ENCODE measurements at places on chromosomes 12 and 14. TPM values are rescaled to one million over a fixed set of nuclear protein-coding genes. Genes with fewer than 3 reads are reported as not detected.
A peak's percentile ranks its signal among the peaks of the same experiment; 100 is the strongest.

The INHBC gene
- total RNA-seq = not detected

DNA sequence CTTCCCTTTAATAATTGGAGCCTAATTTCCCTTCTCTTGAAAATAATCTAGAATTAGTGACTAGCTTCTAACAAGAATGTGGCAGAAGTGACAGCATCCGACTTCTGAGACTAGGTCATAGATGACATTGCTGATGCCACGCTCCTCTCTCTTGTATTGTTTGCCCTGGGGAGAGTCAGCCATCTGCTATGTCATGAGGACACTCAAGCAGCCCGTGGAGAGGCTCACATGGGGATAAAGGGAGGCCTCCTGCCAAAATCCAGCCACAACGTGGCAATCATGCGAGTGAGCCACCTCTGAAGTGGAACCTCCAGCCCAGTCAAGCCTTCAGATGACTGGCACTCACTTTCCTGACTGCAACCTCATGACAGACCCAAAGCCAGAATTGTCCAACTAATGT lies 54.2 kb upstream of the LRRK2 start:
- no peaks in the 10 kb centered on the region for H3K36me3 ChIP-seq
- no peak for DNase-seq
- H3K27ac ChIP-seq = no peak overlapping the region
- H3K27me3 ChIP-seq = no peaks in the 10 kb centered on the region

DNA sequence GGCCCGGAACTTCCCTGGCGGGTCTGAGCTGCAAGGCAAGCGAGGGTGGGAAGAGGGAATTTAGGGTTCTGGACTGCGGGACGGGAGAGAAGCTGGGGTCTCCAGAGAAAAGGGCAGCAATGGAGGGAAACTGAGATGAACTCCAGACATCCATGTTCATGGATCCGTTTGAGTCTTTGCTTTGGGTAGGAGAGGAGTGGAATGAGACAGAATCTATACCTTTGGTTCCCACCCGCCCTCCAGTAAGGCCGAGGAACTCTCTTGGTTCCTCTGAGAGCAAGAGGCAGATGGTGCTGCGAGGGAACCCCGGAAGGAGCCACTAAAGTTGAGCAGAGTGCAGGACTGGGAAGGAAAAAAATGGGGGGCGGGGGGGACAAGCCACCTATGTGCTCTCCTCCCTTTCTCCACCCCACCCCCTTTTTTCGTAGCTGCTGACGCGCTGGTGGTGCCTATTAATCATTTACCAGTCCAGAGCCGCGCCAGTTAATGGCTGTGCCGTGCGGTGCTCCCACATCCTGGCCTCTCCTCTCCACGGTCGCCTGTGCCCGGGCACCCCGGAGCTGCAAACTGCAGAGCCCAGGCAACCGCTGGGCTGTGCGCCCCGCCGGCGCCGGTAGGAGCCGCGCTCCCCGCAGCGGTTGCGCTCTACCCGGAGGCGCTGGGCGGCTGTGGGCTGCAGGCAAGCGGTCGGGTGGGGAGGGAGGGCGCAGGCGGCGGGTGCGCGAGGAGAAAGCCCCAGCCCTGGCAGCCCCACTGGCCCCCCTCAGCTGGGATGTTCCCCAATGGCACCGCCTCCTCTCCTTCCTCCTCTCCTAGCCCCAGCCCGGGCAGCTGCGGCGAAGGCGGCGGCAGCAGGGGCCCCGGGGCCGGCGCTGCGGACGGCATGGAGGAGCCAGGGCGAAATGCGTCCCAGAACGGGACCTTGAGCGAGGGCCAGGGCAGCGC lies 1.2 kb downstream of the SSTR1 start:
- H3K4me3 ChIP-seq = peak overlapping the region; percentile 55
- peaks cover 4% of the 10 kb centered on the region for H3K4me1 ChIP-seq
- peaks cover 58% of the 10 kb centered on the region for H3K27me3 ChIP-seq

The TAS2R20 gene
- 0.53 TPM for total RNA-seq

DNA sequence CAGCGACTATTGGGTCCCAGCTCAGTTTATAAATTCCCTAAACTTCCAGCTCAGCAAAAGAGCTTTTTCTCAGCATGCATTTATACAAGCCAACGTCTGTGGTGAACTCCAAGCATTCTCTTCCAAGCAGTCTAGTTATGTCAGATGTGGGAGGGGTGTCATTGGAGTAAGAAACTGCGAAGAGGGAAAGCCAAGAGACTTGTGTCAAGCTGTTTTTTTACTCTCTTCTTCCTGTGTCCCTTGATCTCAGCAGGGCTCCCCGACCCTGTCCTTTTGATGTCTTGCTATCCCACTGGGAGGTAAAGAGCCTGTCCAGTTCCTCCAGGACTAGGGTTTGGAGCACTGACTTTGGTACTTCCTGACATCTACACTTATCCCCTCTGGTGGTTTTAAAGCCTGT lies 69.0 kb downstream of the PPM1H start:
- H3K4me1 ChIP-seq = peaks cover 42% of the 10 kb centered on the region
- H3K27ac ChIP-seq = no peak overlapping the region
- no peaks in the 10 kb centered on the region for H3K36me3 ChIP-seq
- H3K4me3 ChIP-seq = no peak overlapping the region
- no peaks in the 10 kb centered on the region for H3K27me3 ChIP-seq
- DNase-seq = no peak

DNA sequence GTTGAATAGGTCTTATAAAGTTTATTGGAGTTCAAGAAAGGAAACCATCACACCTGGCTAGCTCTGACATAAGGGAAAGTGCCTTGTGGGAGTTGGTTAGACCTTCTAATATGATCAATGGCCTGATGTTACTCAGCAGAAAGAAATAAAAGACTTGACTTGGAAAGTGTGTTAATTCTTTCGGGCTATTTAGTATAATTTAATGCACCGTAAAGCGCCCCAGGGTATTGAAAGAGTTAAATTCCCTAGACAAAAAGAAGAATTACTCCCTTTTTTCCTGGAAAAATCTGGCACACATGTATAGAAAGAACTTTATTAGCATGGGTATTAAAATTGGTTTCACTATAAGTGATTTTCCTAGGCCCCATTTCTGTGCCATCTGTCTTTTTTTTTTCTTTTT lies 1125.7 kb upstream of the FLRT2 start:
- H3K36me3 ChIP-seq = no peaks in the 10 kb centered on the region
- H3K4me3 ChIP-seq = no peak overlapping the region
- H3K27ac ChIP-seq = no peak overlapping the region
- H3K4me1 ChIP-seq = no peaks in the 10 kb centered on the region
- no peak for DNase-seq

DNA sequence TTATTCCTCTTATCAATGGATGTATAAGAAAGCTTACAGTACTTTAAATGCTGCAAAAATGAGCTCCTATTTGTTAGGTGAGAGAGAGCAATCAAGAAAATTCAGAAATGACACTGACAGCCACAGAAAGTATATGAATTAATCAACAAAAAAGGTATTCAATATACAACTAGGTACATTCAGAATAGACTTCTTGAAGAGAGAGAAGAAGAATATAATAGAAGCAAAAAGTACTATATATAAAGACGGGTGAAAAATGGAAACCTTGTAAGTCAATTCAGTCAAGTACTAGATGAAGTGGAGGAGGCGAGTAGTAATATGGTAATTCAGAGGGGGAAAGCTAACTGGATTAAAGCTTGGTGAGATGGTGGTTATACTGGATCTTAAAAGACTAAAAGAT lies 74.3 kb downstream of the HEATR5A start:
- H3K36me3 ChIP-seq = no peaks in the 10 kb centered on the region
- no peak overlapping the region for H3K4me3 ChIP-seq
- no peak for DNase-seq
- no peak overlapping the region for H3K27ac ChIP-seq

GRCh38 chr12:12790956-12791355 lies 5.5 kb downstream of the APOLD1 start:
- H3K27me3 ChIP-seq = no peaks in the 10 kb centered on the region
- DNase-seq = no peak
- no peak overlapping the region for H3K27ac ChIP-seq
- no peaks in the 10 kb centered on the region for H3K36me3 ChIP-seq
- H3K4me1 ChIP-seq = peaks cover 10% of the 10 kb centered on the region

DNA sequence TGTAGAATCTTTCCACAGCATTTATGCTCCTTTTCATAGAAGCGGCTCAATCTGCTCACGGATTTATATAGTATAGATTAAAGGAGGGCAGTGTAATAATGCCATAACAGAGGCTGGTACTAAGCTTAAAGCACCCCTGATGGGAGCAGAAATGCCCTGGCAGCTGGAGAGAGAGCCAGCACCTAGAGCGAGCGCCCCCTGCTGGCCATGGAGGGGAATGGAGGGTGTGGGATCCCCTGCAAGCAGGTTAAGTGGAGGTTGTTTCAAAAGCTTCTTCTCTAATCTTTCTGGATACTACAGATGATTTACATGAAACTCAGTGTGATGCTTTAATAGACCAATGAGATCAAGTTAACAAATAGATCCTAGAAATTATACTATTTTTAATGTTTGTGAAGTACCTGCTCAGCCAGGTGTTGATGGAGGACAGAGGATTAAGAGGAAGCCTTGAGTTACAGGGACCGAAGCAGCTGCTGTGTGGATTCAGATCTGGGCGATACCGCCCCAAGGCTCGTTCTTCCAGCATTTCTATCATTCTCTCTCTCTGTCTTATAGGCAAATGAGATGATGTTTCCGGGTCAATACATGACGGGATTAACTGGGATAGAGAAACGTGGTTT lies 1519.3 kb upstream of the TMEM132C start:
- no peaks in the 10 kb centered on the region for H3K4me1 ChIP-seq
- H3K4me3 ChIP-seq = no peak overlapping the region
- peak; percentile 34 for DNase-seq

The CLEC7A gene
- 1.9 TPM for total RNA-seq

DNA sequence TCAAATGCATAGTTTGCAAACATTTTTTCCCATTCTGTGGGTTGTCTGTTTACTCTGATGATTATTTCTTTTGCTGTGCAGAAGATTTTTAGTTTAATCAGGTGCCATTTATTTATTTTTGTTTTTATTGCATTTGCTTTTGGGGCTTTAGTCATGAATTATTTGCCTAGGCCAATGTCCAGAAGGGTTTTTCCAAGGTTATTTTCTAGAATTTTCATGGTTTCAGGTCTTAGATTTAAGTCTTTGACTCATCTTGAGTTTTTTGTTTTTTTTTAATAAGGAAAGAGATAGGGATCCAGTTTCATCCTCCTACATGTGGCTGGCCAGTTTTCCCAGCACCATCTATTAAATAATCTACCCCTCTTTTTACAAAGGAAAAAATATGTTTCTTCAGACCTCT lies 57.2 kb upstream of the TMEM260 start:
- H3K27me3 ChIP-seq = peaks cover 41% of the 10 kb centered on the region
- no peak for DNase-seq
- no peaks in the 10 kb centered on the region for H3K4me1 ChIP-seq
- no peak overlapping the region for H3K27ac ChIP-seq
- H3K36me3 ChIP-seq = no peaks in the 10 kb centered on the region
- H3K4me3 ChIP-seq = no peak overlapping the region

The WASHC4 gene
- total RNA-seq = 35.6 TPM

The AQP2 gene
- total RNA-seq = not detected

DNA sequence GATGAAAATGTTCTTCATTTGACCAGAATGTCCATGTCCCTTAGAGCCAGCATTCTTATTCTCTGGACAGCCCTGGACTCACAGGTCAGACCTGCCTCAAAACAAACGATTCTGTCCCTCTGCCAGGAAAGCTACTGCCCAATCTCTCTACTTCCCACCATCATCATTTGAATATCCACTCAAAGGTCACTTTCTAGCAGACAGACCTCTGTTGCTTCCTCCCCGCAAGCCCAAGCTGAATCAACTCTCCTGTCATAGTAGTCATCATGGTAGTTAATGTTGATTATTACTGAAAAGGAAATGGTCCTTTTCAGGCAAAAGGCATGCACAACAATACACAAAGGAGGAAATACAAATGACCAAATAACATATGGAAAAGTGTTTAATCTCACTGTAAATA lies 39.6 kb upstream of the CPM start:
- no peak overlapping the region for H3K4me3 ChIP-seq
- DNase-seq = no peak
- H3K4me1 ChIP-seq = no peaks in the 10 kb centered on the region

The ANGEL1 gene
- 14.3 TPM for total RNA-seq

The A2M gene
- 385 TPM for total RNA-seq

DNA sequence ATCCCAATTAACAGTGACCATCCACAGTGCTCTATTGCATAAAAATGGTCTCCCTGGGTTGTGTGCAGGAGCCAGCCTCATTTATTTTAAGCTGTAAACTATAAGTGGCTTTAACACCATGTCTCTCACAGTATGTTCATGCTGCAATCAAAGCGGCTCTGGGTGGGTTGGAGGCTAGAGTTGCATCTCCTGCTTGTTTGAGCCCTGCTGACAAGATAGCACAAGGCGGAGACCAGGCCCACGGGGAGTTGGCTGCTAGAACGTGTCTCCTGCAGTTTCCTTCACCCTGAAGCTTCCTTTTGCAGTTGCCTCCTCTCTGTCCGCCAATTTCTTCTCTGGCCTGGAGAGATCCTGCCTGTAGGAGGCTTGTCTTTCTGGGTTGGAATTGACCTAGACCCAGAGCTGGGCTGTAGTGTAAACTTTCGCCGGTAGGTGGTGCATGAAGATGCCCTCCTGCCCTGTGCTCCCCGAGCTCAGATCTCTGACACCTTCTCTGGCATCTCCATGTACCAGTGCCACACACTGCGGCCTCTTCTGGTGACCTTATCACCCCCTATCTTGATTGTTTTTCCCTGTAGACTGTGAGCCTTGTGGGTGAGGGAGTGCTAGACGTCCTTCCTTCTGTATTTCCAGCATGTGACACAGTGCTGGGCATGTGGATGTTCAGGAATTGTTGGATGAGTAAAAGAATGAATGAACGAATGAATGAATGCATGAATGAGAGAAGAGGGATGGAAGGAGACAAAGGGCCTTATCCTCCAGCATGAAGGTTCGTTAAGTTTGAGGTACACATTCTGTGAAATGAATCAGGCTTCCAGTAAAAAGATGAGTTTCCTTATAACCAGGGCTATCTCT lies 10.4 kb downstream of the OTUB2 start:
- H3K4me1 ChIP-seq = no peaks in the 10 kb centered on the region
- no peak overlapping the region for H3K4me3 ChIP-seq
- H3K27me3 ChIP-seq = no peaks in the 10 kb centered on the region

GRCh38 chr12:54368025-54368708 lies 3.9 kb upstream of the GPR84 start:
- no peak for DNase-seq
- no peaks in the 10 kb centered on the region for H3K27me3 ChIP-seq
- peaks cover 71% of the 10 kb centered on the region for H3K4me1 ChIP-seq
- H3K27ac ChIP-seq = no peak overlapping the region
- H3K4me3 ChIP-seq = no peak overlapping the region

The VRTN gene
- not detected for total RNA-seq

The SLC39A2 gene
- total RNA-seq = not detected

The GARIN6 gene
- total RNA-seq = not detected

DNA sequence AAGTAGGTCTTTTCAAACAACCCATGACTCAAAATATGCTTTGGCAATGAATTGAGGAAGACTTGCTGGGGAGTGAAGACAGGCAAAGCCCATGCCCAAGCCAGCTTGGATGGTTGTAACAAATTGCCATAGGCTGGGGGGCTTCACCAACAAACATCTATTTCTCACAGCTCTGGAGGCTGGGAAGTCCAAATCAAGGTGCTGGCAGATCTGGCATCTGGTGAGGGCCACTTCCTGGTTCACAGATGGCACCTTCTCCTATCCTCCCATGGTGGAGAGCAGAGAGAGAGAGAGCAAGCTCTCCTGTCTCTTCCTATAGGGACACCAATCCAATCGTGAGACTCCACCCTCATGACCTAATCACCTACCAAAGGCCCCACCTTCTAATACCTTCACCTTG lies 11.3 kb downstream of the DNAH10 start:
- H3K4me1 ChIP-seq = no peaks in the 10 kb centered on the region
- H3K27ac ChIP-seq = no peak overlapping the region
- no peak overlapping the region for H3K4me3 ChIP-seq
- H3K27me3 ChIP-seq = no peaks in the 10 kb centered on the region
- no peak for DNase-seq

All from heart left ventricle (tissue), 16 donors.